ENCODE measurements at places on chromosomes 6 and 20.

DNA sequence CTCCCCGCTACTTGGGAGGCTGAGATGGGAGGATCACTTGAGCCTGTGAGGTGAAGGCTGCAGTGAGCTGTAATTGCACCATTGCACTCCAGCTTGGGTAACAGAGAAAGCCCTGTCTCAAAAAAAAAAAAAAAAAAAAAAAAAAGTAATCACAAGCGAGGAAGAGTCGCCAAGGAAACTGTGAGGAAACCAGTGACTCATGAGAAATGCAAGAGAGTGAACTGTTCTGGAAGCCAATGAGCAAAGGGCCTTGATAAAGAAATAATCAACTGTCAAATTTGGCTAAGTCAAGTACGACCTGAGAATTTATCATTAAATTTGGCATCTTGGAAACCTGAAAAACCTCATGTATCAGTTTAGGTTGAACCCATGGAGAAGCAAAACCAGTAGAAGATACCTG lies 16.1 kb upstream of the LAMP5 start:
- DNase-seq, result peak; percentile 32

- peak; percentile 73 for DNase-seq
Measured at GRCh38 chr6:11330413-11330760, 97.9 kb upstream of the NEDD9 start.

DNA sequence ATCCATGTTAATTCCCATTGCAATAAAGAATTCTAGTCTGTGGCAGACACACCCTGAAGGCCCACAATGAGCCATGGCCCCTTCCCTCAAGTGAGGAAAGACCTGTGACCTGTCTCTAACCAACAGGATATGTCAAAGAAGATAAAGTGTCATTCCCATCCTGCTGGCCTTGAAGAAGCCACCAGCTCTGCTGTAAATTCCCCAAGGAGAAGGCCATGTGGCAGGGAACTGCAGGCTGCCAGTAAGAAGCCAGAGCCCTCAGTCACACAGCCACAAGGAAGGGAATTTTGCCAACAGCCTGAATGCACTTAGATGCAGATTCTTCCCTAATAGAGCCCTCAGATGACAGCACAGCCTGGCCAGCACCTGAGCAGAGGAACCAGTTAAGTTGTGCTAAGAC lies 24.8 kb downstream of the VIP start:
- DNase-seq, result no peak

GRCh38 chr6:6942091-6942490 lies 165.7 kb upstream of the RREB1 start:
- no peak for DNase-seq

DNA sequence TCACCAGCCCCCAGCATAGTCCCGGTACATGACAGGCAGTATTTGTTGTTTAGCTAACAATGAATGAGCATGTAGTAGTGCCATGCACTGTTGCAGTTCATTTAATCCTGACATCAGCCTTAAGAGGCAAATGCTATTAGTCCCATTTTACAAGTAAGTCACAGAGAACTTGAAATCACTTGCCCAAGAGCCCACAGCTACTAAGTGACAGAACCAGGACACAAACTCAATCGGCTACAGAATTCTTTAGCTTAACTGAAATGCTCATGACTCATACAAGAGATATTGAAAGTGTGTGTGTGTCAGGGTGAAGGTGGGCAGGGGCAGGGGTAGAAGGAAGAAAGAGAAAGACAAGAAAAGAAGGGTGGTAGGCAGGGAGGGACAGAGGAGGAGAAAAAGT lies 52.7 kb downstream of the UNC5CL start:
- DNase-seq, result no peak

DNA sequence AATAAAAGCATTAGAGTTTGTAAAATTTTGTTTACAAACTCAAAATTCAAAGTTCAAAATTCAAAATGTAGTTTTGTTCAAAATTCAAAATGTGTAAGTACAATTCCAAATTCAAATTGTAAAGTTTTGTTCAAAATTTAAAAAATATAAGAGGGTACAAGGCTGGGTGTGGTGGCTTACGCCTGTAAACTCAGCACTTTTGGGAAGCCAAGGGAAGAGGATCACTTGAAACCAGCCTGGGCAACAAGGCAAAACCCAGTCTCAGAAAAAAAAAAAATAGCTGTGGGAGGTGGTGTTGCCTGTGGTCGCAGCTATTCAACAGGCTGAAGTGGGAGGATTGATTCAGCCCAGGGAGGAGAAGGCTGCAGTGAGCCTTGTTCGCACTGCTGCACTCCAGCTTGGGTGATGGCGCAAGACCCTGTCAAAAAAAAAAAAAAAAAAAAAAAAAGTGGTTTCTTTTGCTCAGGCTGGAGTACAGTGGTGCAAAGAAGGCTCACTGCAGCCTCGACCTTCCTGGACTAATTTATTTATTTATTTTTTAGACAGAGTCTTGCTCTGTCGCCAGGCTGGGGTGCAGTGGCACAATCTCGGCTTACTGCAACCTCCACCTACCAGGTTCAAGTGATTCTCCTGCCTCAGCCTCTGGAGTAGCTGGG lies 5.4 kb upstream of the ZBTB12 start:
- DNase-seq, result peak; percentile 92

DNA sequence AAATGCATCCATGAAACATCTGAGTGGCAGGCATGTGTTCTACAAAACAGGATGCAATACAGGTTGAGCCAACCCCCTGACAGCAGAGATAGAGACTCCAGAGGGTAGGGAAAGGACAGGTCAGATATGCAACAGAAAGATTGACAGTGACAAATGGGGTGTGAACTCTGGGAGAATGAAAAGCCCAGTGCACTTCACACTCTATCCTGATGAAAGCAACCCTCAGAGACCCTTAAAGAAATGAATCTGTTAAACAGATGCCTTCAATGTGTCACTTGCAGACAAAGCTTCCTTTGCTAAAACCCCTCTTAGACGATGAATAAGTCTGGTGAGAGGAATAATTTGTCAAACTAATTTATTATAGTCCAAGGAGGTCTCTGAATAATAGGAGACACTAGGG lies 89.9 kb downstream of the RFPL4B start:
- no peak for DNase-seq

- no peak for DNase-seq
Measured at GRCh38 chr20:60331688-60332300, 373.6 kb downstream of the CDH26 start.

DNA sequence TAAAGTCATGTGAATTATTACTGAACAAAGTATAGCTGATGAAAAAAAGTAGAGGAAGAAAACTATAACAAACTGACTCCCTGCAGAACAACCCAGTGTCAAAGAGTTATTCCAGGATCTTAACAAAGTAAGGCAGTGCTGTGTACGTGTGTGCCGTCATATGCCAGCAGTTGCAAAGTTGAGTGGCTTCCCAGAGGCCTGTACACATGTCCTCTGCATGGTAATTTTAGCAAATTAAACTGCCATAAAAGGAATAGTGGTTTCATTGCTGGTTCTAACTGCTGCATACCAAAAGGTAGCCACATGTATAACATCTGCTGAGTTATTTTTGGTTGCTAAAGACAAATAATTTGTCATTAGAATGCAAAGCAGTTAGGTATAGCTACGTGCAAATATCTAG lies 44.8 kb downstream of the RIPOR2 start:
- no peak for DNase-seq

DNA sequence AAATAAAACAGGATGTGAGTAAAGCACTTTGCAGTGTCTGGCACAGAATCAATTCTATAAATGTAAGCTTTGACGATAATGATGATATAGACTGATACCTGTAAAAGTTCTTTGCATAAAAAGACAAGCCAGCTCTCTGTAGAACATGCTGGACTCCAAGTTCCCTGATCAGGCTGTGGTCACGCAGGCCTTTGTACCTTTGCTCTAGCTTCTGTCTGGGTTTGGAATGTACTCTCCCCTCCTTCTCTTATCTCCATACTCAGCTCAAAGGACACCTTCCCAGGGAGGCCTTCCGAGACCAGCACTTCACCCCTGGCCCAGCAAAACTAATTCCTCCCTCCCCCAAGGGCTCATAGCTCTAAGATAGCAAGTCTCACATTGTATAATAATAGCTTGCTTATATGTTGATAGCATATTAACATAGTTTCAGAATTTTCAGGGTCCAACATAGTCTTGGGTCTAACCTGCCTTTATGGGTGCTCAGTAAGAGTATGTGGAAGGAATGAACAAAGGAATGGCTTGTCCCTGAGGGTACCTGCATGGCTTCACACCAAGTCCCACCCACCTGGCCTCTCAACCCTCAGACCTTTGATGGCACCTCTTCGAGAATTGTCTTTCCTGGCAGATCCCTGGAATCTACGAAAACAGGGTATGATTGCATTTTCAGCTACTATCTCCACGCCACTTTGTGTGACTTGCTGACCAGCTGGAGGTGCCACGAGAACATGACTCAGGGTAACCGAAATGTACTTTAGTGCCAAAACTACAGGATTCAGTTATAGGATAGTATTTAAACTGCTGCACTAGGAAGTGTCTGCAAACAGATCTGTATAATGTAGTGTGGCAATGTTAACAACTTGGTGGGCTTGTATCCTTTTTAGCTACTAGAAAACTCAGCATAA lies 41.7 kb upstream of the PIM1 start:
- DNase-seq, result no peak

- no peak for DNase-seq
Measured at GRCh38 chr6:81565071-81565470, 187.4 kb downstream of the TENT5A start.

DNA sequence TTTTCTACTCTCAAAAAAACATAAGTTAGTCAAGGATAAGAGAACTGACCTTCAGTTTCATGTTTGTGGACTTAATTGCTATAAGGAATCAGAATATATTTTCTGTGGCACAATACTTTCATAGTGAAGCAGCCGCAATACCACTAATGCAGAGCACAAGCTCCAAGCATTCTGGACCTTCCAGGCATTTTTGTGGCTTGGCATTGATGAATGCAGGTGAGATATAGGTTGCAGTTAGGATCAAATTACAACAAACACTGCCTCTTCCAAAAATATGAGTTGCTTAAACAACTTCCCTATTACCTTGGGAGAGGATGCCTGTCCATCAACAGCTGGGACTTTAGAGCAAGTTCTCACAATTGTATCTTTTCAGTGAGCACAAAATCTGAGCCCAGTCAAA lies 162.8 kb upstream of the RSPO3 start:
- no peak for DNase-seq

GRCh38 chr6:169092375-169092774 lies 161.3 kb downstream of the THBS2 start:
- no peak for DNase-seq

- DNase-seq, result no peak
Measured at GRCh38 chr6:3650959-3651697, 100.4 kb downstream of the PXDC1 start.

- peak; percentile 80 for DNase-seq
Measured at GRCh38 chr6:12233693-12234571, 56.2 kb upstream of the EDN1 start.
